ENCODE measurements at places on chromosomes 6 and 20. TPM values are rescaled to one million over a fixed set of nuclear protein-coding genes. Genes with fewer than 3 reads are reported as not detected.

Gene NMBR
- not detected for total RNA-seq

Gene SYNGAP1
- total RNA-seq = 14.9 TPM

Gene C6orf141
- 0.54 TPM for total RNA-seq

Gene HLA-DRA
- not detected for total RNA-seq

Gene SLC17A2
- not detected for total RNA-seq

Gene FGD2
- total RNA-seq = not detected

Gene FBXO30
- 5.9 TPM for total RNA-seq

Gene TUBE1
- total RNA-seq = 42.8 TPM

Gene C6orf58
- not detected for total RNA-seq

Gene SRSF3
- total RNA-seq = 127 TPM

Gene PTCHD4
- total RNA-seq = 2.8 TPM

Gene IL17F
- not detected for total RNA-seq

Gene UST
- 4.0 TPM for total RNA-seq

Gene SCAND1
- 138 TPM for total RNA-seq

Gene BPIFB2
- total RNA-seq = not detected

Gene MOG
- total RNA-seq = 1.8 TPM

Gene RIPOR2
- total RNA-seq = 4.8 TPM

Gene NRSN1
- not detected for total RNA-seq

Gene IYD
- total RNA-seq = not detected

Gene ERVFRD-1
- not detected for total RNA-seq

Gene MICB
- total RNA-seq = 3.6 TPM

Gene MLN
- not detected for total RNA-seq

Gene SMLR1
- total RNA-seq = not detected

Gene GLP1R
- total RNA-seq = 0.11 TPM

Gene RNASET2
- total RNA-seq = 24.1 TPM

Gene BNIP5
- total RNA-seq = 0.12 TPM

Gene CST2
- total RNA-seq = not detected

Gene CLVS2
- total RNA-seq = 0.04 TPM

Gene PLCB4
- 23.6 TPM for total RNA-seq

Gene MRPL14
- 66.4 TPM for total RNA-seq

Gene OR2J3
- total RNA-seq = not detected

Gene PRR18
- total RNA-seq = 0.12 TPM
